Cortex of kidney (tissue), 1 donor: ENCODE measurements at places on chromosomes 3 and 15.

- no peak for DNase-seq
Observed at GRCh38 chr15:42048821-42049200, 28.0 kb upstream of the PLA2G4E start.

- DNase-seq, result no peak
Observed at GRCh38 chr3:123602325-123602724, 17.5 kb upstream of the HACD2 start.

- no peak for DNase-seq
Observed at GRCh38 chr3:122508135-122508914, 6.4 kb downstream of the KPNA1 start.

- DNase-seq, result no peak
Observed at GRCh38 chr15:38733331-38733730, 168.7 kb upstream of the RASGRP1 start.

GRCh38 chr3:53040351-53040820 is 5.5 kb downstream of the SFMBT1 start:
- DNase-seq, result no peak

GRCh38 chr3:114205541-114205940 is 26.7 kb upstream of the DRD3 start:
- no peak for DNase-seq

GRCh38 chr3:56012721-56013120 is 455.5 kb downstream of the ERC2 start:
- no peak for DNase-seq

GRCh38 chr15:60591496-60592370 is 112.8 kb upstream of the ICE2 start:
- no peak for DNase-seq

DNA sequence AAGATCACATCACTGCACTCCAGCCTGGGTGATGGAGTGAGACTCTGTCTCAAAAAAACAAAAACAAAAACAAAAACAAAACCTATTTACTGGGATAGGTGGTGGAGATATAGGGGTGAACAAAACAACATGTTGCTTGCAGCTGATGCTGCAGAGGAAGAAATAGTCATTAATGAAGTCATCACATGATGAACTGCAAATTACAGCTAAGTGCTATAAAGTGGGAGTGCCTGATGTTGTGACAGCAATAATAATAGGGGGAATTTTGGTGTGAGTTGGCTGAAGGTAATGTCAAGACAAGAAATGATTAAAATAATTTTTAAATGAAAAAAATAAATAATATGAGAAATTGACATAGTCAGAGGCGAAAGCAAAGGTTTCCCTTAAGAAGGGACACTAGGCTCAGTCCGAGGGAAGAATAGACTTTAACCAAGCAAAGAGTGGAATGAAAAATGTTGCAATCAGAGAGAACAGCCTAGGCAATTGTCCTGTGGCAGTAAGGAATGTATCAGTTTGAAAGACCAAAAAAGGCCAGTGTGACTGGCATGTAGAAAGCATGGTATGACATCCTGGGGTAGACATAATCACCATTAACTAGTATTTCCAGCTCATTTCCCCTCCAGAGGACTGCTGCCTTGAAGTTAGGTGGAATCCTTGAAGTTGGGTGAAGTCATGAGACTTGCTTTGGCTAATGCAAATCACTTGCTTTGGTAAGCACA is 14.7 kb upstream of the PIK3CB start:
- no peak for DNase-seq

- DNase-seq, result no peak
Observed at GRCh38 chr15:37818152-37818677, 116.2 kb upstream of the TMCO5A start.

- no peak for DNase-seq
Observed at GRCh38 chr3:139443186-139443585, 33.1 kb downstream of the RBP2 start.

DNA sequence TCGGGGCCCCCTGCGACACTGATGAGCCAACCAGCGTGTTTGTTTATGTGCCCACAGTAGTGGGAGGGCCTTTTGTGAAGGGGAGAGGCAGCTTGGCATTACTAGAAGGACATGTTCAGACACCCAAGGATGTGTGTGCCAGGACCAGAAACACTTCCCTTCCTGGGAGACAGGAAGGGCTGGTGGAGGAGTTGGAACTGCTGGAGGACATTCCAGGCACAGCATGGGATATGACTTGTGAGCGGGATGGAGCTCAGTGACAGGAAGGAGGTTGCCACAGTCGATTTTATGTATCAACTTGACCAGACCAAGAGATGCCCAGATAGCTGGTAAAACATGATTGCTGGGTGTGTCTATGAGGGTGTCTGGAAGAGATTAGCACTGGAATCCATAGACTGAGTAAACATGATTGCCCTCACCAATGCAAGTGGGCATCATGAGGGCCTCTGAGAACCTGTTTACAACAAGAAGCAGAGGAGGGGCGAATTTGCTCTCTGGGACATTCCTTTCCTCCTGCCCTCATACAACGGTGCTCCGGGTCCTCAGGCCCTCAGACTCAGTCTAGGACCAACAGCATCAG is 106.4 kb upstream of the TLE3 start:
- no peak for DNase-seq

DNA sequence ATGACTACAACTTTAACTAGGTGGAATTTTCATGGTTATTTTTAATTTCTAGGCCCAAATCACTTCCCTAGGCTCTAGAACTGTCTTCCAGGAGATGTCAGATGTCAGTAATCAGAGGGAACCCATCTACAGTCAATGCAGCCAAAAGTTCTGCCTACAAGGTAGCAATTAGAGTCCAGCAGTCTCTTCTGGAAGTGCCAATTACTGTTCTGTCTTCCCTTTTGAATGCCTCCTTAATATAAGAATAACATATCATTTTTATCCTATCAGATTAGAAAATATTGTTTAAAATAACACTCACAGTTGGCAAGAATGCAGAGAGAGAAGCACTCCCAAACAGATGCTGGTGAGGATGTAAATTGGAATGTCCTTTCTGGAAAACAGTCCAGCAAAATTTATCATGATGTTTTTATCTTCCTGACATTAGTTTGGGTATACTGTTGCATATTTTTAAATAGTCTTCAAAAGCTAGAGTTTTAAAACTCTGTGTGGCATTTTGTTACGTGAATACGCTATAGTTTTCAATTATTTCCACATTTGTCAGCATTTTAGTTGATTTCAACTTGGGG is 543.7 kb downstream of the FHIT start:
- no peak for DNase-seq

DNA sequence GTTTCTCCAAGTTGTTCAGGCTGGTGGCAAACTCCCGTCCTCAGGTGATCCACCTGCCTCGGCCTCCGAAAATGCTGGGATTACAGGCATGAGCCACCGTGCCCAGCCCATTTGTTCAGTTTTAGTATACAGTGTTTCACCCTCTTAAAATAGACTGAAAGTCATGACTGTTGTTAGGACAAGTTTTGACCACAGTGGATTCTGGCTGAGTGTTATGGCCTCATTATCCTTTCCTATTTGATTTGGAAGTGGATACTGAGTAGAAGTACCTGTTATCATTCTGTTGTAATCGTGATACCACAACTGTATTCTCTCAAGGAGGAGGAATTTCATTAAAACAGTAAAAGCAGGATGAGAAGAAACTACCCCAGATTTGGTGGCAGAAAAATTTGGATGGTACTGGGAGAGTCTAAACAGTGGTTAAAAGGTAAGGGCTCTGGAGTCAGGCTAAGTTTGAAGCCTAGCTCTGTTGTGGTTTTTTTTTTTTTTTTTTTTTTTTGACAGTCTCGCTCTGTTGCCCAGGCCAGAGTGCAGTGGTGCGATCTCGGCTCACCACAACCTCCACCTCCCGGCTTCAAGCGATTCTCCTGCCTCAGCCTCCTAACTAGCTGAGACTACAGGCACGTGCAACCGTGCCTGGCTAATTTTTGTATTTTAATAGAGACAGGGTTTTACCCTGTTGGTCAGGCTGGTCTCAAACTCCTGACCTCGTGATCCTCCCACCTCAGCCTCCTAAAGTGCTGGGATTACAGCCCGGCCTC is 2.6 kb downstream of the MAP2K1 start:
- DNase-seq, result no peak

DNA sequence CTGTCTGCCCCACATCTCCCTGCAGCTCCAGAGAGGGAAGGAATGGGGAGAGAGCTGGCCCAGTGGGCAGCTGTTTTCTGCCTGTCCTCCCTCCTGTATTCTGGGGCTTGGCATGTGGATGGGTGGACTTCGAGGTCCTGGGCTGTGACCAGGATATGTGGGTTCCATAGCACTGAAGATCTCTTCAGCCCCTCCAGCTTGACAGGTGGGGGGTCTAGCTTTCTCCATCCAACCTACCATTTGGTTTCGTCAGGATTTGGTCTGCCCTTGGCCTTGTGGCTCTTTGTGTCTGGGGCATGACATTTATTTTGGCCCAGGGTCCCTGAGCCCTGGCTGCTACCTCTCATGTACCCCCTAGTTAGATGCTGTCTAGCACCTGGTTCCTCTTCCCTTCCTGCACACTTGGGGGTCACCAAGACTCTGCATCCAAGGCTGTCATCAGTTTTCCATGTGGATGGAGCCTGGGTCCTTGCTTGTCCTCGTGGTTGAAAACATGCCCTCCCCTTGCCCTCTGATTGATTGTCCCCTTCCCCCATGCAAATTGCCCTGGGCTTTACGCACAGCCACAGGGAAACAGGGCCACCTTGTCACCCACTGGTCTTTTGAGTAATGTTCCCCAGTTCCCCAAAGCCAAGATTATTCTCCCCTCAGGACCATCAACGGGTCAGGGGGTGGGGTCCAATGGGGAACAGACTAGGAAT is 3.2 kb downstream of the EPHB3 start:
- DNase-seq, result no peak
